Stimulated activated CD4-positive, alpha-beta T cell treated with anti-CD3 and anti-CD28 coated beads, Interleukin-15, amount 100 ng/mL, for 1 hour (primary cell): ENCODE measurements at places on chromosomes 5 and 9.

GRCh38 chr9:20742833-20743232, 58.8 kb downstream of the FOCAD start:
- DNase-seq: no peak

- DNase-seq: no peak
These were observed 199.9 kb downstream of the PCSK5 start for GRCh38 chr9:76090330-76090729.

GRCh38 chr9:13174906-13175639, 104.4 kb downstream of the MPDZ start:
- no peak for DNase-seq

DNA sequence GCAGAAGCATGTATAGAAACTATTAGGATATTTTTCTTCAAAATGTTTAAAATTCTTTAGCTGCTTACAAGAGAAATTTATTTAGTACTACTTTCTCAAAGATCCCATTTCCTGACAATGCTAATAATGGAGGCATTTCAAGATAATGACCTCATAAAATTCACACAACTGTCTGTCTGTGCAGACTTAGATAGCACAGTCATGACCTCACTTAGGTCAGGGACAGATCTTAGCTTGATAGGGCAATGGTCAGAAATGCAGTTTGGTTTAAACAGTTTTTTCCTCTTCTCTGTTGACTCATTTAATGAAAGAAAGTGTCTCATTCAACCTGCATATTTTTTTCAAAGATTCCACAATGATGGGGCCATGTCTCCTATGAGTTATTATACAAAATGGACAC, 128.4 kb downstream of the GRIA1 start:
- DNase-seq: no peak

- DNase-seq: no peak
These were observed 1.1 kb upstream of the GPSM1 start for GRCh38 chr9:136326061-136326760.

- no peak for DNase-seq
These were observed 25.0 kb upstream of the OCLN start for GRCh38 chr5:69467442-69468225.

- DNase-seq: no peak
These were observed 328.9 kb upstream of the MEF2C start for GRCh38 chr5:89211836-89212235.

GRCh38 chr5:151810897-151811296, 39.1 kb downstream of the G3BP1 start:
- no peak for DNase-seq

DNA sequence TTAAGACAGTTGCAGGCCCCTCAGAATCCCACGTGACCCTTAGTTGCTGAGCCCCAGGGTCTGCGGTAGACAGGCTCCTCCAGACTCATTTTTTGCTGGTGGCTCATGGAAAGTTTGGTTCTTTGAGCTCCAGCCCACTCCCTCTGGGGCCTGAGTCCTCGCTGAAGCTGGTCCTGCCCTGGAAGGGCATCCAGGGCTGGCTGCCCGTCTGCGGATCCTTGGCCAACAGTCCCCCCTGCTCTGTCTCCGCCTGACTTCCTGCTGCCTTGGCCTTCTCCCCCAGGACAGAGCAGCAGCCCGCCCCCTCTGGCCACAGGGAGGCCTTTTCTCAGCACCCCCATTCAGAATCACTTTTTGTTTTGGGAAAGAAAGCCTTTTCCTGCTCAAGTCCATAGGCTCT, 24.4 kb downstream of the SLC6A7 start:
- no peak for DNase-seq
